HEK293T (cell line): ENCODE measurements at places on chromosomes 3 and 15.

- no peak for DNase-seq
Observed at GRCh38 chr15:85652457-85652856, 142.3 kb downstream of the KLHL25 start.

- DNase-seq: no peak
Observed at GRCh38 chr3:175486255-175486654, 627.1 kb downstream of the NAALADL2 start.

DNA sequence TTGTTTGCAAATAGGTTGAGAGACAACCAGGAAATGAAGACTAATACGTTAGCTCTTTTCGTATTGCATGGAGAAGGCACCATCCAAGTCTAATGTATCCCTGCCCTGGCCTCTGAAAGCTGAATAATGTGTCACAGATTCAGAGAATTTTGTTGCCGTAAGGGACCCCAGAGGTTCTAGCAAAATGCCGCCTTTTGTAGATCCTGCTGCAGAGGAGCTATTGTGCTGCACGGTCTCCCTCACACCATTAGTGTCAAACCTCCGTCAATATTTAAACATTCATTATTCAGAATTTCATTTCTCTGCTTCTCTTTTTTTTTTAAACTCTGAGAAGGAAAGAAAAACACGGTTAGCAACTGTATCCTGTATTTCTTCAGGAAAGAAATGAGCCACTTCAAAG, 238.7 kb downstream of the EPHB1 start:
- no peak for DNase-seq

DNA sequence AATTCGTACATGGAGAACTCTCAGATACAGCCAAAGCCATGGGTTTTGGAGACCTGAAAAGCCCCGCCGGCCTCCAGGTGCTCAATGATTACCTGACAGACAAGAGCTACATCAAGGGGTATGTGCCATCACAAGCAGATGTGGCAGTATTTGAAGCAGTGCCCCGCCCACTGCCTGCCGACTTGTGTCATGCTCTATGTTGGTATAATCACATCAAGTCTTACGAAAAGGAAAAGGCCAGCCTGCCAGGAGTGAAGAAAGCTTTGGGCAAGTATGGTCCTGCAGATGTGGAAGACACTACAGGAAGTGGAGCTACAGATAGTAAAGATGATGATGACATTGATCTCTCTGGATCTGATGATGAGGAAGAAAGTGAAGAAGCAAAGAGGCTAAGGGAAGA, 23.5 kb downstream of the MYO5A start:
- no peak for DNase-seq

DNA sequence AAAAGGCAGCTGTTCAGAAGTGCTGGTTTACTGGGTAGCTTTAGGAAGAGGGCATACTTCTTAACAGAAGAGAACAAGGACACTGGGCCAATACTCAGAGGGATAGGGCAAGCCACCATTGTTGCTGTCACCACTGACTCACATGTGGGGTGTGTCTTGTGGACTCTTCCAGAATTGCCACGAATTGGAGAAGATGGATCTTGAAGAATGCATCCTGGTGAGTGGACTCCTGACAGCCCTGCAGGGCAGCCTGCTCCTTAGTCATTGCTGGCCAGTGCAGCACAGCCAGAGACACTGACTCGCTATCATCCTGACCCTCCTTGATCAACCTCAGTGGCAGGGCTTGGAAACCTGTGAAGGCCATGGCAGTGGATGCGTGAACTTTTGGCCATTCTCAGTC, 62.3 kb downstream of the UBP1 start:
- DNase-seq: no peak

DNA sequence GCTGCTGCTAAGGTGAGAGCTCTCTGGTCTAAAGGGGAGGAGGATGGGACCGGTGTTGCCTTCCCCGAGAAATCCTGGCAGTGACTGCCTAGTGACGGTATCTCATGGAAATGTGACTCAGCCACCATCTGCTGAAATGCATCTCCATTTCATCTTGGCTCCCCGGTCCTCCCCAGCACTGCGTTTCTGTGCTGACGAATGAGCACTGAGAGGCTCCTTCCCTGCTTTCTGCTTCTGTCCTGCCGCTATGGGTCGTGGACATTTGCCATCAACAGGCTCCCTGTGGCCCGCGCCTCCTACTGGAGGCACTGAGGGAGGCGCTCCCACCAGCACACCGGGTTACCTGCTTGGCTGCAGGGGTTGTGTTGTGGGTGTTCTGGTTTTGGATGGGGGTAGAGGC, 13.5 kb upstream of the SEC13 start:
- DNase-seq: peak; percentile 45

- no peak for DNase-seq
Observed at GRCh38 chr3:4714045-4714444, 220.9 kb downstream of the ITPR1 start.

DNA sequence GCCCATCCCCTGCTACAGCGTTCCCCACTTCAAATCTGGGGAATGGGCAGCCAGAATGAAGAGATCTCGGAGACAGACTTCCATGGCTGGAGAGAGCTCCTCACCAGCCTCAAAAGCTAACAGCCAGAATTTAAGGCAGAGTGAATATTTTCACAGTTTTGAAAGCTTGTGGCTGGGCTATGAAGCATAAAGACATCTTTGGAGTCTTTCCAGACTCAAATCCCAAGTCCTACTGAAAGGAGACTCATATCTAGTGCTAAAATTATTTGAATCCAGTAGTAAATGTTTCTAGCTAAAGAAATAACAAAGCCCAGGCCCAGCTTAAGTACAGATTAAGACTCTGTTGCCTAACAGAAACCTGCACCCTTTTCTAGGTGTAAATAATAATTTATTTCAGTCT, 628.4 kb upstream of the ALCAM start:
- no peak for DNase-seq

- DNase-seq: no peak
Observed at GRCh38 chr3:82509951-82510603, 748.6 kb upstream of the GBE1 start.

GRCh38 chr3:38657369-38657768, 7.9 kb upstream of the SCN5A start:
- DNase-seq: no peak

GRCh38 chr3:89692601-89693000, 585.2 kb downstream of the EPHA3 start:
- no peak for DNase-seq

DNA sequence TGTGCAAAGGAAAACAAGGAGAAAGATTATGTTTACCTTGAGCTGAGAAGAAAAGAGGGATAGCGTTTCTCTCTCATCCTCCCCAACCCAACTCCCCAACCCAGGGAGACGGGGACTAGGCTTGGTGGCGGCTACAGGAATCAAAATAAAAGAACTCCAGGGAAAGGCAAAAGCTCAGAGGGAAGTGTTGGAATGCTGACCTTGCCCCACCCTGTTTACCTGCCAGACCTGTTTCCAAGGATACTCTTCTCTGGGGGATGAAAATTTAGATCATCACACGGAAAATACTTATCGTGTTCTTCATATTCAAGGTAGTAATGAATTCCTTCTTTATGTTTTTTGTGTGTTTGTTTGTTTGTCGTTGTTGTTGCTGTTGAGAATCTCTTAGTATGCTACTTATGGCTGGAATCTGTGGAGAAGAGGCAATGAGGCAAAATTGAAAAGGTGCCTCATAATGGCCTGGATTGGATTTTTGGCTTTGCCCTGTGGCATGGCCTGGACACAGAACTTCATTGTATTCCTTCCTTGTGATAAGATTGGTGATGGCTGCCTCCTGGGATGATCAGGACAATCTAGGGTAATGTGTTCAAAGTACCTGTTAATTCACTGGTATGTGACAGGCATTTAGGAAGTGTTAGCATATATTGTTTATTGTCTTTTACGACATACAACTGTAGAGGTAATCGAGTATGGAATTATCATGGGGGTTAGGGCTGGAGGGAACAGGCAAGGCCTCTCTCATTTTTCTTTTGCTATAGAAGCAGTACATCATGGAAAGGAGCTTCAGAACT, 11.1 kb upstream of the TPRG1 start:
- DNase-seq: no peak

DNA sequence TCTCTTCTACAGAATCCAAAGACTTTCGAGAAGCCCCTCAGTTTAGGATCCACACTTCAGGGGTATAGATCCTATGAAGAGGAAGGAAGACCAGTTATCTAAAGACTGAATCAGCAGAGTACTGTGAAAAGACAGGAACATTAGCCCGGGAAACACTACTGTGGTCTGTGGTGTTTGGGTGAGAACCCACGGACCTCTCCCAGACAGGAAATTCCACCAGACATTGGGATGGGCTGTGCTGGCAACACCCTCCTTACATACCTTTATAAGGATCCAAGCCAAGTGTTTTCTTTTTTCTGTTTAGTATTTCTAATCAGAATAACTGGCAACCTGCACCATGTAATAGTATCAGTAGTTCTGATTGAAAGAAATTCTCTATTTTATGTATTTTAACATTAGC, 14.1 kb downstream of the TMEM207 start:
- no peak for DNase-seq

- DNase-seq: no peak
Observed at GRCh38 chr3:172217877-172218276, 178.5 kb downstream of the FNDC3B start.

GRCh38 chr3:195540027-195540426, 3.1 kb downstream of the PPP1R2 start:
- no peak for DNase-seq

- no peak for DNase-seq
Observed at GRCh38 chr3:72232777-72233176, 447.8 kb upstream of the PROK2 start.

DNA sequence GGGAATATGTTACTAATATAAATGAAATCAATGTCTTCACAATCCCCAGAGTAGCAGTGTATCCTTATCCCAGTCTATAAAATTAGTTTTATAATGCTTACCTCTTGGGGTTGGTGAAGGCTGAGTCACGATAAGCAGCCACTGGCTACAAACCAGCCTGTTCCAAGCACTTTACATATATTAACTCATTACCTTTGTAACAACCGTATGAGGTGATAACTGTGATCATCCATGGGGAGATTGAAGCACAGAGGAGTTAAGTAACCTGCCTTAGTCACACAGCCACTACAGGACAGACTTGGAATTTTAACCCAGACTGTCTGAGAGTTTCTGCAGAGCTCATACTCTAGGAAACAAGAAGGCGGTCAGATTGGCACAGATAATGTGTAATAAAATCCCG, 43.3 kb upstream of the MITF start:
- DNase-seq: no peak

DNA sequence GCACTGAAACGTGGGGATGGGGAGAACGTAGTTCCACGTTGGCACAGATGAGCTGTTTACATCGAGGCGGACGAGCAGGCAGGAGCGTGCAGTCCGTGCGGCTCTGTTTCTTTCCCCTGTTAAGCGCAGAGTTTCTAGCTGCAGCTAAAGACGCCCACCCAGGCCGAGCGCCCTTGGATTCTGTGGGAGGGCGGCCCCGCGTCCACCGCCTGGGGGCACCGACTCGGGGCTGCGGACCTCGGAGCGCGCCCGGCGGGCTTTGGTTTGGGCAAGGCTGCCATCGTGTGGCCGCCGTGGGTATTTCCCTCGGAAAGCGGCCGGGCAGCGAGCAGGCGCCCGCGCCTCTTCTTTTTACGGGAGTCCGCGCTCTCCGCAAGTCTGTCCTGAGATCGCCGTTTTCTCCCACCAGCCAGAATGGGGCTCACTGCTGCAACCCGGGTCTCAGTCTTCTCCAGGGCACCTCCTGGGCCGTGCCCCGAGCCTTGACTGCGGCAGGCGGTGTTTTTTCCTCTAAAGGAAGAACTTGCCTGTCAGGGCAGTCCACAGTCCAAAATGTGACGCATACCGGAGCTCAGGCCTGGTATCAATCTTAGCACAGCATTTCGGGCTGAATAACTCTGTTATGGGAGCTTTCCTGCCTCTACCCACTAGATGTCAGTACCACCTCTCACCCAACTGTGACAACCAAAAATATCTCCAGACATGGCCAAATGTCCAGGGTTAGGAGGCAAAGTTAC, 219.9 kb upstream of the IGF1R start:
- DNase-seq: peak; percentile 92

DNA sequence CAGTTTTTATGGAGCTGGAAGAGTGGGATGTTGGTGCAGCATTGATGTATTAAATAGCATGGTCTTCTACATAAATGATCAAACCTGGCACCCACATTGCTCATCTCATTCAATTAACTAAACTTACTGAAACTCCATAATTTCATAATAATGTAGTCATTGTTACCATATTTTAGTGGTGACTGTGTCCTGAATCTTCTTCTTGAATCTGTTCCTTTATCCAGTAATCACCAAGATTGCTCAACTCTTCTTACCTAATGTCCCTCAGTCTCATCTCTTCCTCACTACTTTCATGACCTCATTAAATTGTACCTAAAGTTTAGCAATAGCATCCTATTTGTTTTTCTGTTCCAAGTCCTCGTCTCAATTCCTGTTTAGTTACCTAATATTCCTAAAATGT, 69.8 kb downstream of the FGF7 start:
- no peak for DNase-seq

DNA sequence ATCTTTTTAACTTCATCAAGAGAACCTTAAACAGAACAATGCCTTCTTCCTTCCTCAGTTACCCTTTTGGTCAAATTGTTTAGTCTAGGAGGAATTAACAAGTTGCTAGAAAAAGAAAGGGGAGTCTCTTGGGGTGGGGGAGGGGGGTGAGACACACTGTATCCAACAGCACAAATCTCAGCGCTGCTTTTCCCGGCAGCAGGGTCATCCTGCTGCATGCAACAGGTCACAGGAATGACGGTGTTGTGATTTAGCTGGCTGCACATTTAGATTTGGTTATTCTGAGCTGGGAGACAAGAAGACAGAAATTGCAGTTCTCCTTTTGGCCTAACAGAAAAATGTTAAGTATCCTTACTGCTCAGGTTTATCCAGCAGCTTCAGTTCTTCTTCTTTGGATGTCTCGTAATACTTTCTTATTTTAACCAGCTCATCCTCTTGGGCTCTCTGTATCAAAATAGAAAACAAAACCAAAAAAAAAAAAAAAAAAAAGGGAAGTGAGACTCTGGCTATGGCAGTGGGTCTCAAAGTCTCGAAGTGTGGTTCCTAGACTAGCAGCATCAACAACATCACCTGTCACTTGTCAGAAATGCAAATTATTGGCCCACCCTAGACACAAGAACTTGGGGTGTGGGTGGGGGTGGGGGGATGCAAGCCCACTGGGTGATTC, 190.5 kb downstream of the GREM1 start:
- DNase-seq: no peak

DNA sequence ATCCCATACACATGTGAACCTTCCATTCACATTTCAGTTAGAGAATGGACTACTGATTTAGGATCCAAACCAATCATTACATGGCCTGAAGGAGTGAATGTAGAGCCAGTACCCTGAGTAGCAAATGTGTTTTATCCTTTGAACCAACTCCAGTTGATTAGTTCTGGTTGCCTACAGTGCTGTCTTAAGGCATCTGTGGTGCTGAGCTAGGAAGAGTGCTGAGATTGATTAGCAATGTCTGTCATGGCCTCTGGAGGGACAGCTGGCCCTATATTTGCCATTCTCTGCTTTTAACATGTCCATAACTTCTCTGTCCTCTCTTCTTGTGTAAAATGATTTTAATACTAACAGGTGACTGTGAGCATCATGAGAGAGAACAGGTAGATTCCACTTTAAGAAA, 11.1 kb downstream of the LRTM1 start:
- no peak for DNase-seq

GRCh38 chr3:126015075-126015474, 46.1 kb downstream of the ROPN1B start:
- no peak for DNase-seq
